ENCODE measurements at places on chromosomes 4 and X.

- DNase-seq, result no peak
These were observed 95.1 kb downstream of the TSPAN7 start for GRCh38 chrX:38656350-38656915.

- no peak for DNase-seq
These were observed 140.3 kb downstream of the INPP4B start for GRCh38 chr4:142705820-142706219.

- no peak for DNase-seq
These were observed 86.0 kb upstream of the AFAP1 start for GRCh38 chr4:8025668-8026067.

DNA sequence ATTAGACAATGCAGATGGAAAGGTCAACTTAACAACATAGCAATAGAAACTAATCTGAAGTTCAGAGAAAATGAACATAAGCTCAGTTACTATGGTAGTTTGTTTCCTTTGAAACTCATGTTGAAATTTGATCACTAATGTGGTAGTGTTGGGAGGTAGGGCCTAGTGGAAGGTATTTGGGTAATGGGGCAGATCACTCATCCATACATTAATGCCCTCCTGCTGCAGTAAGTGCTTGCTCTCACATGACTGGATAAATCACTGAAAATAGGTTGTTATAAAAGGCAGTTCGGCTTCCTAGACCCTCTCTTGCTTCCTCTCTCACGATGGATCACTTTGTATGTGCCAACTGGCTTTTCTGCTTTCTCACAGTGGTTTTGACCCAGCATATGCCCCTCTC, 567.4 kb upstream of the GALNT7 start:
- no peak for DNase-seq

- DNase-seq, result no peak
These were observed 38.3 kb upstream of the MAPK10 start for GRCh38 chr4:86398187-86398586.

GRCh38 chr4:74000301-74000700, 1.8 kb upstream of the CXCL5 start:
- no peak for DNase-seq

DNA sequence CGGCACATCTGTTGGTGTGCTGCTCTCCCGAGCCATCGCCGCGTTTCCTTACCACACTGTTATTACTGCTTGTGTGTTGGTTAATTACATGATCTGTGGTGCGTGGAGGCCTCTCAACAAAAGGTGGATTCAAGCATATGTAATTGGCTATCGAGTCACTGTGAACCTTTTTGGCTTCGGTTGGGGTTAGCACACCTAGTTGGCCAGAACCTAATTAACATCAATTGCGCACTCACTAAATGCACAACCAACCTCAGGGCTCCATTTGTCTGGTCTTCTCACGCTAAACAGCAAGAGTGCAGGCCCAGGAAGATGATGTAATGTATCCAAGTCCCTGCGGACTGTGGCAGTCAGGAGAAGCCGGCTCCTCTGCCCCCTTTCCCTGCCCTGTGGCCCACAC, 17.4 kb downstream of the ENPP6 start:
- no peak for DNase-seq

GRCh38 chrX:80807606-80807991, 2.1 kb downstream of the BRWD3 start:
- no peak for DNase-seq

GRCh38 chr4:154908168-154908567, 127.1 kb downstream of the RBM46 start:
- DNase-seq, result no peak

GRCh38 chrX:39309721-39310152, 508.5 kb downstream of the MID1IP1 start:
- no peak for DNase-seq

GRCh38 chrX:31178064-31178768, 106.4 kb upstream of the FTHL17 start:
- no peak for DNase-seq

DNA sequence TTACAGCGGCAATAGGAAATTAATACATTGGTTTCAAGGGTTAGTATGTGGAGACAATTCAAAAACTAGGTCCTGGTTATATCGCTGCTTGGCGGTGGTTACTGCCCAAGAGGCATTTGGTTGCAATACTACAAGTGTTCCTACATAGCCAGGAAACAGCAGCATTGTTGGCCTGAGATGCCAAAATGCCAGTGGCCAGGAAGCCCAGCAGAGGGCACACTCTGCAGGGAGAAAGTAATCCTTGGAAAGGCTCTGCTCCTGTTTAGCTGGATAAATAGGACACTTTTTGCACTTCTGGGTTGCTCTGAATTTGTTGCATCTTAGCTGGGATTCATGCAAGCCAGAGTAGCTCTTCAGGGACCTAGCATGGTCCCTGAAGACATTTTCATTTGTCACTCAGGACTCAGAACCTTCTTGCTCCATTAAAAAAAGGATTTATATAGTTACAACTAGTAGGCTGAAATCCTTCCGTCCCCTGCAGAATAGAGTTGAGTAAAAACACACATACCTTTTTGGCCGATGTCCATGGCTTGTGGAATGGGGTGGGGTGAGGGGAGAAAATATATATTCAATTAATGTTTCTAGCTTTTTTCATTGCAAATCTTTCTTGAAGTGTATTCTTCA, 8.1 kb upstream of the GPR119 start:
- peak; percentile 8 for DNase-seq

- DNase-seq, result no peak
These were observed 676.8 kb upstream of the HS3ST1 start for GRCh38 chr4:12105519-12105918.

DNA sequence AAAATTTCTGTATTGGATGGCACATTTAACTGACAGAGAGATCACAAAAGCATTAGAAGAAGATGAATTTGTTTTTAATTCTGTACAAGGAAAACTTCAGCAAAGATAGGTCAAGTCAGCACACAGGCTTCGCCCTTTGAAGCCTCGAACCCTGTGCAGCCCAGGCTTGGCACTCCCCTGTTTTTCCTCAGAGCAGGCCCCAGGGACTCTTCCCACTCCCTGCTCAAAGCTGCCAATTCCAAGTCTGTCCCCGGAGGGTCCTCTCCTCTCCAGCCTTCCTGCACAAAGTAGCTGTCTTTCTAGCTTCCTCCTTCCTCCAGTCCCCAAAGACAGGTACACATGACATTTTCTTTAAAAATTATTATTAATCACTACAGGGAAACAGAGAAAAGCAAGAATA, 466.3 kb downstream of the PPARGC1A start:
- no peak for DNase-seq

DNA sequence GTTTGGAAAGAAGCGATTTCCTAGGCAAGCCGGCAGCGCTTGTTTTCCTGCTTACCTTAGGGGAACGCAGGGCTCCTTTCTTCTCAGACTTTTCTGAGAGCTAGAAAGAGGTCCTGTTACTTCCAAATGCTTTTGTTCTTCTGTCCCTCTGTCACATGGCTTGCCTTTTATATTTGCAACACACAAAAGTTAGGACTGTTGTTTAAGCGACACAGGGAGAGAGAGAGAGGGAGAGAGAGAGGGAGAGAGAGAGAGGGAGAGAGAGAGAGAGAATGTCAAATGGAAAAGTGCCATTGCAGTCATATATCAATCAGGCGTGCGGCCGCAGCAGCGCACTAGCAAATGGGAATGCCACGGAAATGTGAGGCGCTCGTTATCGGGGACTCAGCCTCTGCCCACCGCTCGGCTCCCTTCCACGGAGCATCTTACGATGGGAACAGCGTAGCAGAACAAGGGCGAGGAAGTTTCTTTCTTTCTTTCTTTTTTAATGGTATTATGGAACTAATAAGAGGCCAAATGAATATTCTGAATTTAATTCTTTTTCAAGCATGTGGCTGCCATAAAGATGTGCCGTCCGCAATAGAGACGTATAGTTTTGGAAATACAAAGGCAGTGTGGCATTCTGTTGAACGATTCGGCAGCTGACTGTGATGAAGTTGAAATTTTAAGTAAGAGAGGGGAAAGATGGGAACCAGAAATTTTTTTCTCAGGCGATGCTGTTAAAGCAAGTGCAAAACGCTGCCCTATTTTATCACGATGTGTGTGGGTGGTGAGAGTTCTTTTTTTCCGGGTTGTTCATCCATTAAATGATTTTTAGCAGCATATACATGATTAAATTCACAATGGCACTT, at the start of gene NDP:
Gene NDP (minus strand): TSS at position 142 of the 851 bp plus-strand sequence. CDS start 14,745 bp downstream, outside the sequence.
- no peak for DNase-seq

- no peak for DNase-seq
These were observed 2.2 kb downstream of the CCNB3 start for GRCh38 chrX:50206753-50207152.

Measured in fibroblast of skin of left quadriceps (primary cell).